ENCODE measurements at places on chromosomes 4 and X.

DNA sequence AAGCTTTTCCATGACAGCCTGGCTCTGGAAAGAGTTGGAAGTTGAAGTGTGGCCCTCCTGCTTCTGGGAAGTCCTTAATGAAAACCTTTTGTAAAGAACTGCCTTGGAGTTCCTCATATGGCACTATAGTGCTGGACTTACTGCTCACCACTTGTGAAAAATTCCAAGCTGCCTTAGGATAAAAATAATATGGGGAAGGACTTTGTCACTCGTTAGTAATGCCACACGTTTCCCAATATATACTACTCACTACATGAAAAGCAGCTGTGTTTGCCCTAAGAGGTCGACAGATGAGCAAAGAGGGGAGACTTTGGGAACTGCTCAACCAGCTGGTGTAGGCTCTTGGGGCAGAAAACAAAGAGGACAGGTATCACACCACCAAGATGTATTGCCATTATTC lies 11.7 kb downstream of the OPHN1 start:
- DNase-seq: no peak

GRCh38 chr4:3654036-3654807 lies 112.0 kb upstream of the ADRA2C start:
- no peak for DNase-seq

- no peak for DNase-seq
These were observed 17.5 kb downstream of the IL13RA2 start for GRCh38 chrX:114999906-115000305.

DNA sequence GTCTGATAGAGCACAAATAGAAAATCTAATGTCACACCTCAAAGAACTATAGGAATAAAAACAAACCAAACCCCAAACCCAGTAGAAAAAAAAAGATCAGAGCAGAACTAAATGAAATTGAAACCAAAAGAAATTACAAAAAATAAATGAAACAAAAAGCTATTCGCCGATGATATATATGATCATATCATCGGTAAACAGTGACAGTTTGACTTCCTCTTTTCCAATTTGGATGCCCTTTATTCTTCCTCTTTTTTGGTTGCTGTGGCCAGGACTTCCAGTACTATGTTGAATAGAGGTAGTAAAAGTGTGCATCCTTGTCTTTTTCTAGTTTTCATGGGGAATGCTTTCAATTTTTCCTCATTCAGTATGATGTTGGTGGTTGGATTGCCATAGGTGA lies 215.3 kb upstream of the AR start:
- no peak for DNase-seq

- DNase-seq: no peak
These were observed 57.1 kb downstream of the RELL1 start for GRCh38 chr4:37628977-37629609.

GRCh38 chr4:81876106-81876505 lies 404.4 kb upstream of the RASGEF1B start:
- DNase-seq: no peak

- DNase-seq: no peak
These were observed 18.9 kb downstream of the ADD1 start for GRCh38 chr4:2862528-2862927.

- DNase-seq: no peak
These were observed 674.4 kb upstream of the LCORL start for GRCh38 chr4:18695733-18696527.

DNA sequence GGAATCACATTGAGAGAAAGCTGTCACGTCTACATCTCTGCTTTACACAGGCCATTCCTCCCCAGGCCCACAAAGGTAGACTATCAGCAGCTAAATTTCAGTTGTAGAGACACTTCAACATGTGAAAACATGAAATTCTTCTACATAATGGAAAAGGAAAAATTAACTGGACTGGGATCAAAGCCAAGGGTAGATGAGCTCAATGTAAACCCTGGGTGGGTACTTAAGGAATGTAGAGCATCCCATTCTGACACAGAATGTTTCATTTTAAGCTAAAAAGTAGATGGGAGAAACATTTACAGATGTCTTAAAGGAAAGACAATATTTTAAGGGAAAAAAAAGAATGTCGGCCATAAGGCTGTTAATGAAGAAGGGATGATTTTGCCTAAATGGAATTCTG lies 51.3 kb upstream of the NPNT start:
- DNase-seq: no peak

DNA sequence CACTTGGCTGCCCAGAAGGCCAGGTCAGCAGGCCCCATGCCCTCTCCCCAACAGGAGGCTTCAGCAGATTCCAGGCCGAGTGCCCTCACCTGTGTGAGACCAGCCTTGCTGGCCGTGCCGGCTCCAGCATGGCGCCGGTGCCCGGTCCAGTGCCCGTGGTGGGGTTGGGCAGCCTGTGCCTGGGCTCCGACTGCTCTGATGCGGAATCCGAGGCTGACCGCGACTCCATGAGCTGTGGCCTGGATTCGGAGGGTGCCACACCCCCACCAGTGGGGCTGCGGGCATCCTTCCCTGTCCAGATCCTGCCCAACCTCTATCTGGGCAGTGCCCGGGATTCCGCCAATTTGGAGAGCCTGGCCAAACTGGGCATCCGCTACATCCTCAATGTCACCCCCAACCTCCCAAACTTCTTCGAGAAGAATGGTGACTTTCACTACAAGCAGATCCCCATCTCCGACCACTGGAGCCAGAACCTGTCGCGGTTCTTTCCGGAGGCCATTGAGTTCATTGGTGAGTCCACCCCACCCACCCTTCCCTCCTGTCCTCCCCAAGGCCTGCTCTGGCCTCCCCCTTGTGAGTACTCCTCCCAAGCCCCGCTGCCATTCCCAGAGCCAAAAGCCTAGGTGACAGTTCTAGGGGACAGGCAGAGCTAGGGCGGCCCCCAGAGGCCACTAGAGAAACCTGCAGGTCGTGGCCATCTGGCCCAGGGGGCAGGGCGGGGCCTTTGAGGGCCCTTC lies 2.3 kb downstream of the DUSP9 start:
- DNase-seq: no peak

GRCh38 chr4:7273738-7274297 lies 81.5 kb downstream of the SORCS2 start:
- peak; percentile 52 for DNase-seq

- peak; percentile 23 for DNase-seq
These were observed 406.5 kb downstream of the IQCM start for GRCh38 chr4:149409146-149409545.

DNA sequence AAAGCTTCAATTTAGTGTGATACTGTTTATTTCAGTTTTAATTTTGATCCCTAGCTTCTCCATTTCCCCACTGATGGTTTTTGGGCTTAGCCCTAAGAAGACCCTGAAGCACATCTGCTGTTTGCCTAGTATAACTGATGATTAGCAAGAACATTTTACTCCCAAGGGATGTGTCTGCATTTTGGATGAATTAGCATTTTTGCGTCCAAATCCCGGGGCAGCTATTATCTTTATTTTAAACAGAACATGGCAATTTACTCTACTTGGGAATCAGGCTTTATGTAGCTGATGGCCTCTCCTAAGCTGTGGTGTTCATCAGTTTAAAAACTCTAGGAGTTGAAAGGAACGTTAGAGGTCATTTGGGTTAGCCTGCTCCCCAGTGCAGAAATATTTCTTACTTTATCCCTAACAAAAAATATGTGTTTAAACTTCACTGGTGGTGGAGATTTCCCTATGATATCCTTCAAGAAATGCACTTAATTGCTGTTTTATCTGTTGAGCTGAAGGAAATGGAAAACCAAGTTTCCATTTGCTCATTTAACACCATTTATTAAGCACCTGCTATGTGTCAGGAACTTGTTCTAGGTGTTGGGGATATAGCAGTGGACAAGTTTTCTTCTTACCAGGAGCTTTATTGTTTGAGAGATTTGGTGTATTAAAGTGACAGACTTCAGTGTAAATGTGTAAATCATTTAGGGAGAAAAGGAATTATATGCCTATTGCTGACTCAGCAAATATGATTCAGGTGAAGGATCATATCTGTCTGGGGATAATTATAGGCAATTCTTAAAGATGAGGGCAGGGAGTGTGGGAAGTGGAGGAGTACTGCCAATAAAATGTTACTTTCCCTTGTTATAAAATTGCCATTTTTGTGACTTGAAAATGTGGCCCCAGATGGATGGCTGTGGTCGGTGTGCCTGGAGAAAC lies 3.4 kb downstream of the SEPTIN11 start:
- no peak for DNase-seq

GRCh38 chr4:2285613-2286381 lies 23.9 kb upstream of the MXD4 start:
- no peak for DNase-seq

GRCh38 chr4:38055566-38055965 lies 95.4 kb downstream of the PTTG2 start:
- DNase-seq: no peak

GRCh38 chr4:107380836-107381438 lies 339.1 kb downstream of the PAPSS1 start:
- no peak for DNase-seq

GRCh38 chr4:107258359-107258758 lies 222.2 kb upstream of the DKK2 start:
- no peak for DNase-seq

GRCh38 chr4:98663226-98664006 lies 5.0 kb upstream of the TSPAN5 start:
- DNase-seq: no peak

DNA sequence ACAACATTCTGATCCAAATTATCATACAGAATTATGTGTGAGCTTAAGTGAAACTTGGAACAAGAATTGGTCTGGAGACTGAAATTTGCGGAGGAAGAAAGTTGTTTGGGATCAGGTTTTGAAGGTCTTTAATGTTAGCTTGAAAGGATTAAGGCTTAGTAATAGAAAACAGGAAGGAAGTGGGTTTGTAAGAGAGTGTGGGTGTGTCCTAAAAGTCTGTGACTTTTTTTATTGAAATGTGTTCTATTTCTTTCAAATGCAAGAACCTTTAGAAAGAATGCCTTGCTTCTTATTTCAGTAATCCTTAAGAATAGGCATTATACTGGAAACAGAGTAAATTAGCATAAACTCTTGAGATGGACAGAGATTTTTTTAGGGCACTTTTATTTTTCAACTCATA lies 198.0 kb downstream of the GALNTL6 start:
- DNase-seq: no peak

- DNase-seq: peak; percentile 94
These were observed 23.6 kb upstream of the TBC1D14 start for GRCh38 chr4:6885953-6886557.

DNA sequence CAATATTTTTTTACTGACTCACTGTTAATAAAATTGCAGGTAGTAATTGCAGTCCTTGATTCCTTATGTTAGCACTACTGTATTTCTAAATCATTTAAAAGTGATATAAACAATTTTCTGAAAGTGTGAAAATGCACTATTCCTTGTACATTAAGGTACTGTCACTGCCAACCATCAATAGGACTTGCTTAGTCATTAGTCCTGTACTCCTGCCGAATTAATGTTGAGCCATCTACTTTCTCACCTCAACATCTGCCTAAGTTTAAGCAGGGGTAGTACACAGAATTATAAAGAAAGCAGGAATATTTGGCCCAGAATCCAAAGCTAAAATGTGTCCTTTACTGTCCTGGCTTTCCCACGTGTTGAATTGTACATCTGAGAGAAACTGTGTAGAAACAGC lies 87.0 kb upstream of the TRPC3 start:
- DNase-seq: no peak

- no peak for DNase-seq
These were observed 35.4 kb downstream of the WDR1 start for GRCh38 chr4:10081218-10081606.

DNA sequence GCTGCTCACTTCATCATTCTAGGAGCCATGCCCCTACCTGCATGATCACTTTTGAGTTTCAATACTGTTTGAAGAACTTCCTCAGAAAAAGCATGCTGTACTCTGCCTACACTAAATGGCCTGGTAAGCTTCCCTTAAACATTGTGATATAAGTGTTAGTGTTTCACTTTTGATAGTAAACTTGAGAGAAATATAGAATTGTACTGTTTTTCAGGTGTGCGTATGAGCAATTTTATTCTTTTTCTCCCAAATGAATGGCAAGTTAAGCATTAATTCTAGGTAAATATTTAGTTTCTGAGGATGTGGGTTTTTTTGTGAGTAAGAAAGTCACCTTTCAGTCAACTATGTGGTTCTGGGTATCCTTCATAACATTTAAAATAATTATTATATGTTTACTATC lies 484.5 kb downstream of the IL15 start:
- no peak for DNase-seq

DNA sequence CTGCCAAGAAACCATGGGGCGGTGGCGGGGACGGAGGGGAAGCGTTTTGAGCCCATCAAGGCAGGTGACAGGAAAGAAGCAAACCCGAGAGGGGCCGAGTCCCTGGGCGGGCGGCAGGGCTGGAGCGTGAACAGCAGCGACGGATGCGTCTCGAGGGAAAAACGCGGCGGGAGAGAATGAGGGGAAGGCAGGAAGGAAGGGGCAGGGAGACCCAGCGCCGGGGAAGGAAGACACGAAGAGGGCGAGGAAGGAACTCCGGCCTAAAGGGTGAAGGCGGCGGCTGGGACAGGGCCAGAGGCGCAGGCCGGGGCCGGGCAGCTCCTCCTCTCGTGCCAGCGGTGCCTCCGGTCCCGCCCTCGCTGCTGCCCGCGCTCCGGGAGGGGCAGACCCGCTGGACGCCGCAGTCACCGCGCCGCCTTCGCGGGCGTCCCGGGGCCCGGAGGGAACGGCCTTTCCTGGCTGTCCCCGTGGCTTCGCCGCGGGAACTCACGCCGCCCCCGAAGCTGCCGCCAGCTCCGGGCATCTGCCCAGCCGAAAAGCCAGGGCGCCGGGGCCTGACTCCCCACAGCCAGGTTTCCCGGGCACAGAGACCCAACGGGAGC lies 751 bp upstream of the RGS12 start:
- DNase-seq: peak; percentile 65

DNA sequence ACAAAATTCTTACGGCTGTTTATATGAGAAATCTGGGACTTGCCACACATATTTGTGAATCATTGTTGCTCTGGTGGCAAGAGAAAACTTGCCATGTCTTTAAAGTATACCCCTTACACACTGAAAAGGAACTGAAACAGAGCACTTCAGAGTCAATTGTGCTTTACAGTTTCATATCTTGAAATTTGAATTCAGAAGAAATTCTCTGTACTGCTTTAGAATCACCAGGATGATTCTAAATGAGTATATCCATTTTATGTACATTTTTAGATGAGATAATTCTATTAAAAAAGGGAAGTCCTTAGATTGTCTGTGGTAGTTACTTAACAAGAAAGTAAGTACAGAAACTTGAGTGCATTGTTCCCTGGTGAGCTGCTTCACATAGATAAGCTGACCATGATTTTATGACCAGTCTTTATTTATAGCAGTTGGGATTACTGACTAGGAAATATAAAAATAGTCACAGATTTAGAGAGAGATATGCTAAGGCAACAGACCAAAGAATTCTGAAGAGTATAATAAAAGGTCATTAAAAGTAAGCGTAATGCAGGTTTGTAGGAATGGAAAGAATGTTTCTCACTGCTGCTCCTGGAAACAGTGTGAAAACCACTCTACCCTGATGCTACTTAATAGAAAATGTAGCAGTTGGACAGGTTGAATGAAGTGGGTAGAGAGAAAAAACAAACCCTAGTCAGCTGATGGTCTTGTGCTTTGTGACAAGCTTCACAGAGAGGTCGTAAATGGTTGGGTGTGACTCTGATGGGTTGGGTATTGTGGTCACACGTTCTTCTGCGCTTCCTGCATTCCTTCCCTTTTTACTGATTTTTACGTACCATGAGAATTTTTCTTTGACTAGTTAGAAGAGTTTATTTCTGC lies 41.0 kb downstream of the FNIP2 start:
- peak; percentile 62 for DNase-seq

GRCh38 chr4:167642250-167642649 lies 408.0 kb upstream of the SPOCK3 start:
- DNase-seq: no peak
